ENCODE measurements at places on chromosomes 5 and 9.

GRCh38 chr9:106321394-106322180, 541.4 kb upstream of the ZNF462 start:
- DNase-seq = no peak

DNA sequence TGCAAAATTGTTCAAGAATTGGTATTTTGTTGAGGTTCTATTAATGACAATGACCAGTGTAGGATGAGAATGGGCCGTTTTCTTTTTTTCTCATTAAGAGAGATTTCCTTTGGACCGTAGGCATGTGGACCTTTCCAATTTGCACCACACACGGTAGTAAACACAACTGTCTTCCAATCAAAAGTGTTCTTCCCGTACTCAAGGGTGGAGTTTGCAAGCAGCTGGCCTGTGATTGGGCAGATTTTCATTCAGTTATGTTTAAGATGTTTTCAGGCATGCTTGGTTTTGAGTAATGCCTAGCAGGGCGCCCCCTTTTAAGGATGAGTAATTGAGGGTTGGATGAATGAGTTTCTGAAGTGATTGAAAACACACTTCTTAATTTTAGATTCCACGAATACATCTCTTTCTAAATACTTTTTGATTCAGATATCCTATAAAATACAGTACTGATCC, 2.5 kb downstream of the KDM3B start:
- peak; percentile 56 for DNase-seq

DNA sequence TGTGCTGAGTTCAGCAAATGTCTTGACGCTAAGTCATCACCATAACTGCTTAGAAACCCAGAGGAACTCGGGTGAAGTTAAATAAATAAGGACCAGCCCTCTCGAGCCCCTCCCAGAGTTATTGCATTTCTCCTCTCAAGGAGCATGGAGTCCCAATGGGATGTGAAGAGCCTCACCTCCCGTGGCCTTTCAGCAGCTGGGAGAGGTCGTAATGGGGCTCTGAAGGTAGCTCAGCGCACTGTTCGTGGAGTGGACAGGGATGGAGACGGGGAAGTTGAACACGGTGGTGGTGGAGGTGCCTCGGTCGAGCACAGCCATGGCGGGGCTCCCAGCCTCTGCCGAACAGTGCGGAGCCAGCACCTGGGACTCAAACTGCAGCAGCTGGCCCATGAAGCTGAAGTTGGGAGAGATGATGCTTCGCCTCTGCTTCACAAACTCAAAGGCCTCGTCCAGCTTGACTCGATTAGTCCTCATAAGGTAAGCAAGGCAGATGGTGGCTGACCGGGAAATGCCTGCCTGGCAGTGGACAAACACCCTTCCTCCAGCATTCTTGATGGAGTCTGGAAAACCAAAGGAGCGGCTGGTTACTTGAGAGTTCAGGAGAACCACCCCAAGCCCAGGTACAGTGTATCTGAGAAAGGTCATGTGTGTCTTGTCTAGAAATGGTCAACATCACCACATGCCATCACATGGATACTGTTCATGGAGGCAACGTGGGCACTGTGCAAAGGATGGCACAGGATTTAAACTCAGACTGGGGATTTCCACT, 2.2 kb downstream of the DUSP1 start:
- DNase-seq = no peak

- DNase-seq = no peak
Observed at GRCh38 chr9:133204335-133204992, 4.6 kb downstream of the OBP2B start.

GRCh38 chr9:71847892-71848291, 63.1 kb downstream of the ABHD17B start:
- DNase-seq = no peak

DNA sequence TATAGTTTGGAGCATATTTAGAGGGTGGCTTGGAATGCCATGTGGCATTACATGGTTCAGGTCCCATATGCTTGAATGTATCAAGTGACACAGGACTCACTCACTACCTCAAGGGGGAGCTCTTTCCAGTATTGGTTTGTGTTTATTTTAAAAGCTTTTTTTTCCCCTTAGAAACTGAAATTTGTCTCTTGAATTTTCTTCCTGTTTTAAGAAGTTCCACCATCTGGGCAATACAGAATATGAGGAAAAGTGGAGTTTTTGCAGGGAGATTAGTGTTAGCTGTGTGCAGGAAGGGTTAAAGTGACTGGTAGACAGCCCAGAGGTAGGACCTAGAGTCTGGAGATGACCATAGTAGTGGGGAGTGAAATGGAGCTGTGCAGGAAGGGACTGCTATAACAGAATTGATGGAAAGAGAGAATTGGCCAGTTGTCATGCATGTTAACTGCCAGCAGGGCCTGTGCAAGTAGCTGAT, 36.6 kb downstream of the CTNNA1 start:
- no peak for DNase-seq

- DNase-seq = no peak
Observed at GRCh38 chr9:78150983-78151356, 84.9 kb upstream of the CEP78 start.

GRCh38 chr9:89864257-89864656, 259.4 kb downstream of the GADD45G start:
- DNase-seq = no peak

DNA sequence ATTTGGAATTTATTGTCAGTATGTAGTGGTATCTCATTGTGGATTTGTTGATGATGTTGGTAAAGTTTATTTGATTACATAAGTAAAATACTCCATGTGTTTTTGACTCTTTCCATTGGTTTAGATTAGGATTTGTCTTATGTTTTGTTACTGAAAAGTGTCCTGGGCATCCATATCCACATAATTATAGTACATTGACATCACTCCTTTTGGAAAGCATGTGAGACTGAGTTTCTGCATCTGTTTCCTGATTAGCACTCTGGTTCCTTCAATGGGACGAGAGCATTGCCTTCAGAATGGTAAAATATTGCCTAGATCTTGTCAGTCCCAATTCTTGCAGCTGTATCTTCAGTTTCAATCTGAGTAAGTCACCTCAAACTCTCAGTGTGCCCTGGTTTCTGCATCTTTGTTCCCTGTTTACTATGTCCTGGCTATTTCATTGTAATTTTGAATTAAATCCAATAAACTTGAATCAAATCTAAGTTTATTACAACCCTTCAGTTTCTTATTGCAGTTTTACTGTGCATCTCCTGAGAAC, 128.1 kb downstream of the FBXO38 start:
- no peak for DNase-seq

- DNase-seq = peak; percentile 30
Observed at GRCh38 chr5:137753691-137754187, 424 bp downstream of the HNRNPA0 start.

- no peak for DNase-seq
Observed at GRCh38 chr9:132295181-132295580, 59.6 kb downstream of the SETX start.

DNA sequence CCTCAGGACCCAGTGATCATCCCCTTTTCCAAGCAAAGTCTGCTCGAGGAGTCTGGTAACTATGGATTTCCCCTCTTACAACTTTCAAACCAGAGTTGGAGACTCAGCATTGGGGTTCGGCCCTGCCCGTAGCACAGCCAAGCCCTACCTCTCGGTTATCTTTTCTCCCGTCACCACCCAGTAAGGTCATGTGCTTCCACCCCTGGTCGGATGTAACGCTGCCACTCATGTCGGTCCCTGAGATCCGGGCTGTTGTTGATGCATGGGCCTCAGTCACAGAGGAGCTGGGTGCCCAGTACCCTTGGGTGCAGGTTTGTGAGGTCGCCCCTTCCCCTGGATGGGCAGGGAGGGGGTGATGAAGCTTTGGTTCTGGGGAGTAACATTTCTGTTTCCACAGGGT, 1.2 kb downstream of the GALT start:
- no peak for DNase-seq

DNA sequence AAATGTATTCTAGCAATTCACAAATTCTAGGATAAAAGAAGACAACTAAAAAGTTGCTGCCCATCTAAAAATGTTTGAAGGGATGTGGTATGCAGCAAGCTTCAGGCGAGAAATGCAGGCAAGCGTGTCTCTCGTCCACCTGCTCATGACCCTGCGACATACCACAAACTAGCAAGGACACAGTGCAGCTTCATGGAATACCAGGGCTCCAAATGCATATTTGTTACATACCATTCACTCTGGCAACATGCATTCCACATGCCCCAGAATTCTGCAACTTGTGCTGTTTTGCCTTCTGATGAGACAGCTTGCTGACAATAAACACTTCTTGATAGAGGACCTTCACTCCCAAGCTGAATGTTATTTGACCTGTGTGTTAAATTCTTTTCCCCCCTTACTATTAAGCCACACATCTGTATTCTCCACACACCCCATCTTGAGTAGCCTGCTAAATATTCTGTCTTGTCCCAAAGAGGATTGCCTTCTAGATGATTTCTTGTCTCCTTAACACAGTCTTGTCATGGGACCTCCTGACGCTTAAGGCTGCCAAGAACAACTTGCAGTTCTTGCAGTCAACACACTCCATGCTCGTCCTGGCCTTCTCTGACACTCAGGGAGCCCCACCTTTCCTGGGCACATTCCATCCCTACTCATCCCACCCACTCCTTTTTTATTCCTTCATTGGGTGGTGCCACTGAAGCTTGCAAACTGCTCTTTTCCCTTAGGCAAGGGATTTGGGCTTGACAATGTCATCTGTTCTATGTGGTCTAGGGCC, 340.5 kb downstream of the PIK3R1 start:
- no peak for DNase-seq

DNA sequence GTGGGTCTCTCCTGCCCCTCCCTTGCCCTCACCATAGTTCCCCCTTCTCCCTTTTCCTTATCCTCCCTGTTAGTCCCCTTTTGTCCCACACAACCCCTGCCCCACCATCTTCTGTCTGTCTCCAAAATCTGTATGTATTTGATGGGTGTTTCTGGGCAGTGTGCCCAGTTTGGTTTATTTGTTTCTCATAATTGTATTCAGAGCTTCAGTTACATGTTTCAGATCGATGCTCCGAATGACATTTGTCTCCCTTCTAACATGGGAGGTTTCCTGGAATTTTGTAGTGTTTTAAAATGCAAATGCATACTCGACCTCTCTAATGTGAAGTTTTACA, 22.2 kb downstream of the FBXL7 start:
- DNase-seq = no peak

- no peak for DNase-seq
Observed at GRCh38 chr5:136793300-136793699, 428.0 kb upstream of the TRPC7 start.

DNA sequence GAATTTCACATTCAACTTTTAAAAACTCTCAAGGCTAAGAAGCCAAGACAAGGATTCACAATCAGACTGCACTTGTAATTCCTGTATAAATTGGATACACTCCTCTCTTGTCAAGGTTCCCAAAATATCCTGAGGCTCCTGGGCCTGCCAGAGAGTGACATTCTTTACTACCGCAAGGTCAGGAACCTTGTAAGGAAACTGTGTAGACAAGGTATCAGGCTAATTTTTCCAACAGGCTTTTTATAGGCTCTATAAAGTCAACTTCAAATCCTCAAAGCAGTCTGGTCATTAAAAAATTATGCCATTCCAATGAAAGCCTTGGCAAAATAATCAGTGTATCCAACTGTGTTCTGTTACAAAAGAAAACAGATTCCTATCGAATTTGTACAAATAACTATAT, 15.5 kb upstream of the PAIP1 start:
- no peak for DNase-seq

DNA sequence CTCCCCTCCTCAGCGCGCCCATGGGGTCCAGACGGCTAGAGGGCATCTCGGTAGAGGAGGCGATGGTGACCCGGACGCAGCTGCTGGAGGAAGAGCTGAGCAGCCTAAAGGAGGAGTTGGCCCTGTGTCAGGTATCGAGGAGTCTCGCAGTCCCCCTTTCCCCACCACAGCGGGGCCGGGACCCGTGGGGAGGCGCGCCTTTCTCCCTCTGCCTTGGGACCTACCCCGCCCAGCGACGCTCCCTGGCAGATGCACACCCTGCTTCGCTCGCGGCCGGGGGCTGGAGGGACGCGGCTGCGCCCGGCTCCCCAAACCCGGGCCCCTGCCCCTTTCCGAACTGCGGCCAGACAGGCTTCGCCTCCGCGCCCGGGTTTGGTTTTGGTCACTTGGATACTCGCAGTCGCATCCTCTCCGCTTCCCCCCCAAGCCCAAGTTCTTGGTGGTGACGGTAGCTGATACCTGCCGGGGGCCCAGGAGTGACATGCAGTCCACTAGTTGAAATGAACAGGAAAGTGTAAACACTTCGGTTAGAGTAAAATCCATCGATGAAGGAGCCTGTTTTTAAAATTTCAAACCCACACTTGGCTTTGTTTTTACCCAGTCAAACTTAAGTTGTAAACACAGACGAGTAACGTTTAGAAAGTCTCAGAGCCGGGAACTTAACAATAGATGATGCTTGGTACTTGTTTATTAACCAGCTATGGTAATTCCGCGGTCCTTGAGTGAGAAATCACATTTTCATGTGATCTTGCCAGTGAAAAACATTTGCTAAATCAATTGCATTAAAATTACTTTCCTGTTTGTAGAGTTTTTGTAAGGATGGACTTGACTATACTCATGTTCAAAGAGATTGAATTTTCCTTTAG, 688 bp downstream of the CNTLN start:
- no peak for DNase-seq

- DNase-seq = no peak
Observed at GRCh38 chr5:32207355-32207634, 33.2 kb upstream of the GOLPH3 start.

DNA sequence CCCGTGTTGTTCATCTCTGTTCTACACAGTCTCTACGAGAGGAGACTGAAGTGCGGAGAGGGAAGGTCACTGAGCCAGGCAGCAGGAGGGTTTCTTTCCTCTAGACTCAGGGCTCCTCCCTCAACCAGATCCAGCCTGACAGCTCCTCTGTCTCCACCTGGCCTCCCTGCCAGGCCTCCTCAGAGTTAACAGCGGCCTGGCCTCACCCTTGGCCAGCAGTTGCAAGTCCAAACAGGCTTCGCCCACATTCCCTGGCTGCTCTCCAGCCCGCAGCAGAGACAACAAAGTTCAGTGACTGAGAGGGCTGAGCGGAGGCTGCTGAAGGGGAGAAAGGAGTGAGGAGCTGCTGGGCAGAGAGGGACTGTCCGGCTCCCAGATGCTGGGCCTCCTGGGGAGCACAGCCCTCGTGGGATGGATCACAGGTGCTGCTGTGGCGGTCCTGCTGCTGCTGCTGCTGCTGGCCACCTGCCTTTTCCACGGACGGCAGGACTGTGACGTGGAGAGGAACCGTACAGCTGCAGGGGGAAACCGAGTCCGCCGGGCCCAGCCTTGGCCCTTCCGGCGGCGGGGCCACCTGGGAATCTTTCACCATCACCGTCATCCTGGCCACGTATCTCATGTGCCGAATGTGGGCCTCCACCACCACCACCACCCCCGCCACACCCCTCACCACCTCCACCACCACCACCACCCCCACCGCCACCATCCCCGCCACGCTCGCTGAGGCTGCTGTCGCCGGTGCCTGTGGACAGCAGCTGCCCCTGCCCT, at the start of gene HRCT1:
TSS of gene HRCT1 (plus strand) at position 291 of the 768 bp plus-strand sequence. CDS start at position 377, 86 bp downstream.
- no peak for DNase-seq

DNA sequence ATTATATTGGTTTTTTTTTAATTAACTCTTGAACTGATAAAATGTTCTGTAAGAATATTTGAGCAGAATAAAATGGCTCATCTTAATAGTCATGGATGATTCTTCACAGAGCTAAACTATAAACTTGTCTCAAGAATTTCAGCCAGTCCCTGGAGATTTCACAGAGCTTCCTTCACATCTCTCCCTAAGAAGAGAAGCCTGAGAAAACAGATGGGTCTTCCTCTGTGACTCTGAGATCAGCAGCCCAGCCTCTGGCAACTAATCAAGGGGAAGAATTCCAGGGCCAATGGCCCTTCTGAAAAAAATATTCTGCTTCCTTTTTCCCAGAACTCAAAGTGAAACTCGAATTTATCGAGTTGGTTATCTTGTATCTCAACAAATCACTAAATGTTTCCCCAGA, 122.2 kb upstream of the ITGA1 start:
- DNase-seq = no peak
